Aorta (tissue), 5 donors: ENCODE measurements at places on chromosomes 1 and 21. TPM values are rescaled to one million over a fixed set of nuclear protein-coding genes. Genes with fewer than 3 reads are reported as not detected.
A peak's percentile ranks its signal among the peaks of the same experiment; 100 is the strongest.

Gene BRDT
- not detected for total RNA-seq

Gene TAS1R3
- total RNA-seq: 0.24 TPM

Gene TRNP1
- 16.3 TPM for total RNA-seq

Gene HRNR
- not detected for total RNA-seq

Gene BSND
- total RNA-seq: not detected

Gene PPFIA4
- 20.2 TPM for total RNA-seq

Gene L1TD1
- 0.68 TPM for total RNA-seq

Gene DIO1
- total RNA-seq: not detected

GRCh38 chr1:25844536-25845337 lies 14.5 kb downstream of the AUNIP start:
- no peaks in the 10 kb centered on the region for H3K36me3 ChIP-seq
- no peak overlapping the region for H3K4me3 ChIP-seq
- no peaks in the 10 kb centered on the region for H3K4me1 ChIP-seq
- no peaks in the 10 kb centered on the region for H3K27me3 ChIP-seq
- H3K27ac ChIP-seq: no peak overlapping the region
- DNase-seq: no peak

DNA sequence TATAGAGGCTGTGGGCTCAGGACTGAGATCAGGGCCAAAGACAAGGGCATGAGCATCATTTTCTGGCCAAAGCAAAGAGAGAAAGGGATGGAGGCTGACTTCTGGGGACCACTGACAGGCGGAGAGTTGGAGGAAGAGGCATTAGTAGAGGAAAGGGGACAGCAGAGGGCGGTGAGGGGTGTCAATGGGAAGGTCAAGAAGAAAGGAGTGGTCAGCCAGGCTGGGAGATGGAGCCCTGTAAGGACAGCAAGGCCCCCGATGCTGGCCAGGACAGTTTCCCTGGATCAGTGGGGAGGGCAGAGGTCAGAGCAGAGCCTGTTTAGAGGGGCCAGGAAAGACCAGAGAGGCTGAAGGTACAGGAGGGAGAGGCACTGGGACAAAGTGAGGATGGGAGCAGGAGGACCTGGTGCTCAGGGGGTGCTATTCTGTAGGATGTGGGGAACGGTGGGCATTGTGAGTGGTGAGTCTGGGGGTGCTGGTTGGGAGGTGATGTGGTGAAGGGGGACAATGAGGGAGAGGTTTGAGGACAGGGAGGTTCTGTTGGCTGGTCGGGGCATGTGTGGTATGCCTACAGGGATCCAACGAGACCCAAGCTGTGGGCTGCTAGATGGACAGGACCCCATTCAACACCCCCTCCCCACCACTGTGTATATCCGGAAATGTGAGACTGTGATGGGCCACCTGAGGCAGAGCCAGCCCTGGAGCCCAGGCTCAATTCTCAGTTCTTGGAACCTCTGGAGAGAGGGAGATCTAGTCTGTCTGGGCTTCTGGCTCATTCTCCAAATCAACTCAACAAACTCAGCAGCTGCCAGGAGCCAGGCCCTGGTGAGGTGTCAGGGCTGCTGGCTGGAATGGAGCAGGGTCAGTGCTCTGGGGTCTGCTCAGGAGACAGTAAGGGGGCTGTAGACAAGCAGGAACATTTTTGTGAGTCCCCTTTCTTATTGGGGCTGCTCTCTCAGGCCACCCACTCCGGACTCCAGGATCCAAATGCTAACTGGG lies 1.4 kb upstream of the FAM151A start:
- no peaks in the 10 kb centered on the region for H3K36me3 ChIP-seq
- H3K4me3 ChIP-seq: no peak overlapping the region
- H3K27me3 ChIP-seq: no peaks in the 10 kb centered on the region
- DNase-seq: peak; percentile 17
- H3K4me1 ChIP-seq: no peaks in the 10 kb centered on the region

GRCh38 chr1:66495495-66495894 lies 38.5 kb upstream of the SGIP1 start:
- H3K36me3 ChIP-seq: no peaks in the 10 kb centered on the region
- H3K4me1 ChIP-seq: no peaks in the 10 kb centered on the region
- no peak for DNase-seq
- H3K4me3 ChIP-seq: no peak overlapping the region
- H3K27ac ChIP-seq: no peak overlapping the region

DNA sequence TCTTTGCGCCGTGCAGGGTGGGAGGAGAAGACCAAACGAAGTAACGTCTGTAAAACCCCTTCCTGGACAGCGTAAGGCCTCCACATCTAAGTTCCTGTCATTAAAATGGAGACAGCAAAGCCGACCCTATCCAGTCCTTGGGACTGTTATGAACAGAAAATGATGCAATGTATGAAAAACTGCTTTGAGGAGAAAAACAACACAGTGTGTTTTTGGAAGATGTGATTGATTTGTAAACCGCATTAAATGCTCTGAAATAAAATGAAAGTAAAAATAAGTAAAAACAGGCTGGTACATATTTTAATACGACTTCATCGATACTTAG lies 827 bp upstream of the URB1 start:
- no peaks in the 10 kb centered on the region for H3K4me1 ChIP-seq
- DNase-seq: no peak
- H3K36me3 ChIP-seq: no peaks in the 10 kb centered on the region
- H3K27ac ChIP-seq: no peak overlapping the region
- H3K27me3 ChIP-seq: no peaks in the 10 kb centered on the region

- H3K36me3 ChIP-seq: no peaks in the 10 kb centered on the region
- H3K27me3 ChIP-seq: no peaks in the 10 kb centered on the region
- DNase-seq: no peak
Observed at GRCh38 chr1:243294723-243295121, 38.9 kb downstream of the SDCCAG8 start.

GRCh38 chr1:43933386-43934100 lies at the start of gene ARTN:
Gene ARTN, plus strand, starts transcription at chr1:43933801. Its CDS starts 1,856 bp downstream, at chr1:43935657.
- no peak within 1 kb of the TSS for H3K27ac ChIP-seq
- no peak for DNase-seq
- H3K27me3 ChIP-seq: no peaks in the 10 kb centered on the region
- no peaks in the 10 kb centered on the region for H3K36me3 ChIP-seq
- peak within 1 kb of the TSS; percentile 16 for H3K4me3 ChIP-seq
- H3K4me1 ChIP-seq: no peaks in the 10 kb centered on the region

DNA sequence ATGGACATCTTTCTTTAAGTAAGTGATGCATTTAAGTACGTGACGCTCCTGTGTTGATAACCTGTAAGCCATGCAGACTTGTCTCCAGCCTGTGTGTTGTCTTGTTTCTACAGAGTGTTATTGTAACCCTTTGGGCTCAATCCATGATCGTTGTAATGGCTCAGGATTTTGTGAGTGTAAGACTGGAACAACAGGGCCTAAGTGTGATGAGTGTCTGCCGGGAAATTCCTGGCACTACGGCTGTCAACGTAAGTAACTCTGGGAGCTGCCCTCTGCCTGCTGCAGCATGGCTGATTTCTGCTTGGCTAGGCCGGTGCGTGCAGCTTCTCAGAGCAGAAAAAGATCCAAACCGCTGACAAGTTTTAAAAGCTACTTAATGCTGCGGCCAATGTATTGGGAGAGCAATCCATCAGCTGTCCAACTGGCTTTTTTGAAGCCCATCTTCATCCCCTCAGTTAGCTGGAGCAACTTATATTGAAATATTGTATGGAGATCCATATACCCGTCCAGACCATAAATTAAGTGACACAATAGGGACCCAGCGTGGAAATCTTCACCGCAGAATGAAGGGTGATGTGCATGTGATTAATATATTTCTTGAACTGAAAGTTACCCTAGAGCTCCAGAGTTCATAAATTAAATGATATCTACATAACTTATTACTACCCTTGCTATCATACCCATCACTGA lies 295.9 kb downstream of the NTNG1 start:
- H3K4me3 ChIP-seq: no peak overlapping the region
- peaks cover 1% of the 10 kb centered on the region for H3K27me3 ChIP-seq
- H3K27ac ChIP-seq: no peak overlapping the region
- H3K4me1 ChIP-seq: no peaks in the 10 kb centered on the region
- H3K36me3 ChIP-seq: no peaks in the 10 kb centered on the region
- no peak for DNase-seq

- no peak overlapping the region for H3K4me3 ChIP-seq
- peaks cover 17% of the 10 kb centered on the region for H3K4me1 ChIP-seq
- H3K27ac ChIP-seq: no peak overlapping the region
- no peak for DNase-seq
Observed at GRCh38 chr1:60596791-60597750, 485.3 kb upstream of the NFIA start.

GRCh38 chr1:236830116-236830515 lies 35.0 kb downstream of the MTR start:
- H3K27ac ChIP-seq: no peak overlapping the region
- H3K36me3 ChIP-seq: peaks cover 6% of the 10 kb centered on the region
- H3K4me3 ChIP-seq: no peak overlapping the region
- no peaks in the 10 kb centered on the region for H3K27me3 ChIP-seq
- no peaks in the 10 kb centered on the region for H3K4me1 ChIP-seq
- DNase-seq: no peak

- no peak for DNase-seq
- no peaks in the 10 kb centered on the region for H3K27me3 ChIP-seq
- no peaks in the 10 kb centered on the region for H3K4me1 ChIP-seq
- H3K36me3 ChIP-seq: no peaks in the 10 kb centered on the region
Observed at GRCh38 chr1:21302747-21303715, 12.8 kb upstream of the ECE1 start.

DNA sequence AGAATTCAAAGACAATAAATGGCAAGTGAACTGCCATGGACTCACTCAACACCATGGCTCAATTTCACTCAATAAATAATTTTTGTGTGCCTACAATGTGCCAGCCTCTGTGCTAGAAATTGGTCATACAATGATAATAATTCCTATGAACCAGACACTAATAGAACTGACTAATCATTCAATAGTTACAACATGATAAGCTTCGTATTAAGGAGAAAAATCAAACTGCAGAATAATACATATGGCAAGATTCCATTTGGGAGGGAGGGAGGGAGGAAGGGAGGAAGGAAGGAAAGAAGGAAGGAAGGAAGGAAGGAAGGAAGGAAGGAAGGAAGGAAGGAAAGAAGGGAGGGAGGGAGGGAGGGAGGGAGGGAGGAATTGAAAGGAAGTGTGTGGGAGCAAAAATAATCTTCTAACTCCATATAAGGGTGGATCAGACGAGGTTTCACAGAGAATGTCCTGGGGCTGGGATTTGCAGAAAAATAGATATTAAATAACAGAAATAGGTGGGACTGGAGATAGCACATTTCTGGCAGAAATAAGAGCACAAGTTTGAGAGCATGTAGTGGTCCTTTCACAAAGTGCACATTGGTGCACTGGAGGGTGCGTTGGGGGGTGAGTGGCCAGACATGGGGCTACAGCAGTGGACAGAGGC lies 52.9 kb downstream of the JAK1 start:
- H3K36me3 ChIP-seq: no peaks in the 10 kb centered on the region
- DNase-seq: no peak
- H3K4me1 ChIP-seq: peaks cover 5% of the 10 kb centered on the region
- H3K27ac ChIP-seq: no peak overlapping the region
- no peak overlapping the region for H3K4me3 ChIP-seq

- H3K4me1 ChIP-seq: no peaks in the 10 kb centered on the region
- H3K36me3 ChIP-seq: no peaks in the 10 kb centered on the region
- no peak for DNase-seq
- no peak overlapping the region for H3K4me3 ChIP-seq
- no peaks in the 10 kb centered on the region for H3K27me3 ChIP-seq
Observed at GRCh38 chr1:192070213-192070612, 88.0 kb upstream of the RGS18 start.
